ENCODE measurements at places on chromosomes 6 and 20. TPM values are rescaled to one million over a fixed set of nuclear protein-coding genes. Genes with fewer than 3 reads are reported as not detected.

Gene FLRT3
- 1.6 TPM for total RNA-seq

Gene PRKN
- total RNA-seq = 4.0 TPM

Gene C6orf47
- total RNA-seq = 19.9 TPM

Gene LATS1
- 4.9 TPM for total RNA-seq

Gene ZNF512B
- total RNA-seq = 5.2 TPM

Gene SEL1L2
- not detected for total RNA-seq

Gene UBE2J1
- total RNA-seq = 15.8 TPM

Gene GHRH
- total RNA-seq = not detected

Gene TRIM31
- total RNA-seq = not detected

Gene DEFB124
- not detected for total RNA-seq

Gene ERMARD
- total RNA-seq = 38.9 TPM

Gene HLA-F
- total RNA-seq = 3.9 TPM

Gene SLC17A2
- not detected for total RNA-seq

Gene RFX6
- not detected for total RNA-seq

Gene FARS2
- total RNA-seq = 36.9 TPM

Gene STMND1
- not detected for total RNA-seq

Gene UNC93A
- not detected for total RNA-seq

Gene RIPOR3
- 7.7 TPM for total RNA-seq

Gene MRAP2
- 0.47 TPM for total RNA-seq

Gene TP53TG5
- not detected for total RNA-seq

Gene RBM24
- total RNA-seq = 0.16 TPM

Gene ADGRB3
- total RNA-seq = 0.16 TPM

Gene MYBL2
- total RNA-seq = 0.09 TPM

Gene PRDM13
- not detected for total RNA-seq

Gene DSP
- total RNA-seq = 0.16 TPM

Gene CTCFL
- not detected for total RNA-seq

Gene OGFR
- 34.8 TPM for total RNA-seq

Gene TSBP1
- total RNA-seq = not detected

Gene SAPCD1
- total RNA-seq = 1.3 TPM

Gene C6orf15
- not detected for total RNA-seq

Gene SCRT2
- total RNA-seq = not detected

Gene STK38
- 11.6 TPM for total RNA-seq

Gene GGT7
- total RNA-seq = 10.7 TPM

Gene CFAP206
- total RNA-seq = 0.34 TPM

Gene HLA-DMB
- 0.09 TPM for total RNA-seq

Gene SYCP2
- 0.17 TPM for total RNA-seq

Gene GPLD1
- total RNA-seq = under 0.01 TPM

Gene SIM1
- total RNA-seq = not detected

Gene HEY2
- total RNA-seq = not detected

Gene ZSCAN23
- total RNA-seq = 6.1 TPM

Gene COL19A1
- 0.16 TPM for total RNA-seq

All from bronchial smooth muscle cell (primary cell).